Activated CD4-positive, alpha-beta memory T cell treated with anti-CD3 and anti-CD28 coated beads for 36 hours (primary cell): ENCODE measurements at places on chromosomes 16 and 17.

DNA sequence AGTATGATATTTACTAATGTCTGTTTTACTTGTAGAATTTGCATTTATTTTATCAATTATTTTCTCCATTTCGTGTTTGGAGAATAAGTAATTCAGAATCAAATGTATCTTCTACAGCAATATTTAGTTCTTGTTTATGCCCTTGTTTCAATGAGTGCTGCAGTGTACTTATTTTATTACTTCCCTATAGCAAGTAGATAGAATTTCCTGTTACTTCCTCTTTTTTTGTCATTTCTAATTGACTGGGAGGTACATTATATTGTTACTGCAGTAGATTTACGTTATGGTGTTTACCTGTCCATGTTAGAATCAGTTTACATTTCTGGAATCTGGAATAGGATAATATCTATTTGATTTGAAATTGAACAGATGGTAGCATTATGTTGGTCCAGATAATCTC lies 71.2 kb downstream of the OMG start:
- no peak overlapping the region for H3K27ac ChIP-seq
- H3K4me1 ChIP-seq = peaks cover 2% of the 10 kb centered on the region
- no peaks in the 10 kb centered on the region for H3K27me3 ChIP-seq
- DNase-seq = no peak
- H3K4me3 ChIP-seq = no peak overlapping the region

- no peak overlapping the region for H3K4me3 ChIP-seq
- no peaks in the 10 kb centered on the region for H3K27me3 ChIP-seq
- no peak overlapping the region for H3K27ac ChIP-seq
- peaks cover 2% of the 10 kb centered on the region for H3K36me3 ChIP-seq
Measured at GRCh38 chr17:2111691-2112090, 56.8 kb downstream of the HIC1 start.

DNA sequence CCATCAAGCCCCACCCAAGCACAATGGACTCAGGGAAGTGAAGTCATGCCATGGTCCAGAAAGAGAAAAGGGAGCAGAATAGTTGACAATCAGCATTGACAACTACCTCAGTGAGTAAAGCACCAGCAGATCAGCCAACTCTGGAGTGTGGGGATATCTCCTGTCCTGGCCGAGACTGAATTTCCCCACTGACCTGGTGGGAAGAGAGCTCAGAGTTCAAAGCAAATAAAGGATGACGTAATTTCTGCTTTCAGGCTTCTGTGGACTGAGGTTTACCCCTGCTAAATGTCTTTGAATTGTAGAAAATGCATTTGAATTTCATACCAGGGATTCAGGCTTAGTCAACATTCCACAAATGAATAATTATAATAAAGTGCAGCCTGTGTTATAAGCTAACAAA lies 152.9 kb downstream of the CBLN1 start:
- H3K27me3 ChIP-seq = no peaks in the 10 kb centered on the region
- H3K27ac ChIP-seq = no peak overlapping the region
- H3K36me3 ChIP-seq = no peaks in the 10 kb centered on the region
- H3K4me3 ChIP-seq = no peak overlapping the region
- no peaks in the 10 kb centered on the region for H3K4me1 ChIP-seq

DNA sequence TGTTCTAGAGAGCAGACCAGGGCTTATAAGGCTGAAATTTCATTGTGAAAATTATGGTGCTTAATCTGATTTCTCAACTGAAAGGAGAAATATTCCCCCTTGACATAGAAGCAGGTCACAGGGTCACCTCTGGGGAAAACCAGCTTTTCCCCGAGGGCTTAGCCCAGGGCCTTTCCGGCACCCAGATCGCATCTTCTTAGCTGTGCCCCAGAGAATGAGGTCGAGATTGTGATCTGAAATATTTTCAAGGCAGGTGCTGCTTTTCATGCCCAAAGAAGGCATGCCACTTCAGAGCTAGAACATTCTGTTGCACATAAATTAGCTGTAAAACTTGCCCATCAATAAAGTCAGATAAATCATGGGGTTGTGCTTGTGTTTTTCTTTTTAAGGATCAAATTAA lies 25.4 kb upstream of the ARHGAP17 start:
- no peaks in the 10 kb centered on the region for H3K36me3 ChIP-seq
- no peak for DNase-seq
- H3K4me1 ChIP-seq = no peaks in the 10 kb centered on the region
- no peaks in the 10 kb centered on the region for H3K27me3 ChIP-seq
- H3K4me3 ChIP-seq = no peak overlapping the region

GRCh38 chr17:40025991-40026815 lies 11.0 kb downstream of the CSF3 start:
- peaks cover 41% of the 10 kb centered on the region for H3K36me3 ChIP-seq
- H3K4me3 ChIP-seq = no peak overlapping the region
- H3K4me1 ChIP-seq = peaks cover 21% of the 10 kb centered on the region
- no peak overlapping the region for H3K27ac ChIP-seq
- H3K27me3 ChIP-seq = no peaks in the 10 kb centered on the region
- DNase-seq = peak; percentile 53

DNA sequence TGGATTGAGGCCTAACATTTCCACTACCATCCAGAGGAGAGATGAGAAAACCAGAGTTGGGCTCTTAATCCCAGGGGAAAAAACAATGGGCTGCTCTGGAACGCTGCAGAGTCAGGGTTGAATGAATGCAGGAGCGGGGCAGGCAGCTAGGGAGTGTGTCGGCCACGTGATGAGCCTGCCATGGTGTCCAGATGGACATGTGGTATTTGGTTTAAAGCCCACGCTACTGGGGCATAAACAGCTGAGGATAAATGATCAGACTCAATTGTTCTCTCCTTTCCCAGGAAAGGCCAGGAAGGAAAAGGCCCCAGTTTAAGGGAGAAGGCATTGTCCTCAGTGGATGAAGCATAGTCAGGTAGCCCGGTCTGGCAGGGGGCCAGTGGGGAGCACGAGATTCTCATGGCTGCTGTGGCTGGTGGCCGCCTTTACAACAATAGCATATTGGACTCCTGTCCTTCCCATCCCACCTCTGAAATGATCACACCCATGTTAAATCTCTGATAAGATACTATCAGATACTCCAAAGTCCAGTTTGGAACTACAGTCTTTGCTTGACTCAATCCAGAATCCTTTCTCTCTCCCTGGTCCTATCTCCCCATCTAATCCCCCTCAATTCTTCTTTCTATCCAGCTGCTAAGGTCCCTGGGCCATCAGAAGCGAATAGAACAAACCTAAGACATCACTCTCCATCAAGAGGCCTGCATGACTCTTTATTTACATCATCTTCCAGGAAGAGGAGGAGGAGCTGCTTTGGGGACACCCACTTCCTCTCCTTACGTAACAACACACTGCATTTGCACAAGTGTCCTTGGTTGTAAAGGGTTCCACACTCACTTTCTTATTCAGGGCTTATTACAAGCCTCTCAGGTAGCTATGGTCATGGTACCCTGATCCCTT lies 20.4 kb downstream of the CA4 start:
- H3K36me3 ChIP-seq = no peaks in the 10 kb centered on the region
- H3K4me3 ChIP-seq = no peak overlapping the region
- peak; percentile 42 for DNase-seq
- H3K27ac ChIP-seq = peak overlapping the region; percentile 55
- no peaks in the 10 kb centered on the region for H3K27me3 ChIP-seq
- H3K4me1 ChIP-seq = peaks cover 29% of the 10 kb centered on the region

DNA sequence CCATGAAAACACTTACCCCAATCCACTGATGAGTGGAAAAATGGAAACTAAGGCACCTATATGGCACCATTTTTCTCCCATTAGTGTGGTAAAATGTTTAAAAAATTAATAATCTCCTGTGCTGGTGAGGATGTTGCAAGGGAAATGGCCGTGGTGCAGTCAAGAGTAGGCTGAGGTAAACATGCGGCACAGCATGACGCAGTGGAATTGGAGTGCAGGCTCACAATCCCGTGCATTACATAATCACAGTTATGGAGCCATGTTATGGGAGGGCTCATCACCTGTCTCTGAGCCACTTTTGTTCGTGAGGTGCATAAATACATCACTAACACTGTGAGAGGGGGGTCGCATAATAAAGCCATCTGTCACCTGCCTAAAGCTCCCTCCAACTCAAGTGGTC lies 164.4 kb upstream of the XYLT1 start:
- no peak overlapping the region for H3K27ac ChIP-seq
- no peak for DNase-seq
- H3K4me1 ChIP-seq = no peaks in the 10 kb centered on the region
- H3K27me3 ChIP-seq = peaks cover 9% of the 10 kb centered on the region
- peaks cover 2% of the 10 kb centered on the region for H3K36me3 ChIP-seq

- DNase-seq = no peak
- peaks cover 9% of the 10 kb centered on the region for H3K27me3 ChIP-seq
- H3K27ac ChIP-seq = no peak overlapping the region
- H3K36me3 ChIP-seq = no peaks in the 10 kb centered on the region
- no peaks in the 10 kb centered on the region for H3K4me1 ChIP-seq
Measured at GRCh38 chr16:77993111-77993985, 29.0 kb upstream of the CLEC3A start.

DNA sequence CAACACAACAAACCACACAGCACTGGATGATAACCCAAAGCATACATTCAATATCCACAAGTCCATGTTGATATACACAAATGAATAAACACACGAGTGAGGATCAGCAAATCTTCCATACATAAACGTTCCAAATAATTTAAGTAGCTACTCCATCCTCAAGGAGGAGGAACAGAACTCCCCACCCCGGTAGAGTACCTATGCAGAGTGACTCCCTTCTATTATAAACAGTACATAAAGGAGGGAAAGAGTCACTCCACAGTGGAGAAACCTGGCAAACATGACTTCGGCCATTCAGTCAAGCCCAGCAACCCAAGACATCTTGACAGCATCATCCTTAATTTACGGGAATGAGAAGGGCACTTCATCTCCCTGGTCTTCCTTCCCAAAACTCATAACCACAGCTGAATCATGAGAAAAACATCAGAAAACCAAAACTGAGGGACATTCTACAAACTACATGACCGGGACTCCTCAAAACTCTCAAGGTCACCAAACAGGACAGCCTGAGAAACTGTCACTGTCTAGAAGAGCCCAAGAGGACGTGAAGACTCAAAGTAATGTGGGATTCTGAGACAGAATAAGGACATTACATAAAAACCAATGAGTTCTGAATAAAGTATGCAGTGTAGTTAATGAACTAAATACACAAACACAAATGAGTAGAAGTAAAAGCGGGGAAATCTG lies 5.6 kb downstream of the USP22 start:
- H3K27me3 ChIP-seq = no peaks in the 10 kb centered on the region
- H3K4me1 ChIP-seq = peaks cover 65% of the 10 kb centered on the region
- H3K27ac ChIP-seq = peak overlapping the region; percentile 26
- peaks cover 15% of the 10 kb centered on the region for H3K36me3 ChIP-seq
- H3K4me3 ChIP-seq = no peak overlapping the region

- no peak for DNase-seq
- H3K36me3 ChIP-seq = no peaks in the 10 kb centered on the region
- no peak overlapping the region for H3K4me3 ChIP-seq
- H3K4me1 ChIP-seq = no peaks in the 10 kb centered on the region
- peaks cover 17% of the 10 kb centered on the region for H3K27me3 ChIP-seq
- H3K27ac ChIP-seq = no peak overlapping the region
Measured at GRCh38 chr17:33924104-33924503, 331.0 kb upstream of the CCL2 start.

GRCh38 chr17:73594598-73594997 lies 49.6 kb downstream of the SDK2 start:
- no peaks in the 10 kb centered on the region for H3K27me3 ChIP-seq
- peaks cover 41% of the 10 kb centered on the region for H3K4me1 ChIP-seq
- no peaks in the 10 kb centered on the region for H3K36me3 ChIP-seq
- H3K4me3 ChIP-seq = no peak overlapping the region

- no peaks in the 10 kb centered on the region for H3K36me3 ChIP-seq
- H3K27me3 ChIP-seq = no peaks in the 10 kb centered on the region
- no peak for DNase-seq
Measured at GRCh38 chr16:56311208-56312027, 113.9 kb downstream of the AMFR start.

- no peak overlapping the region for H3K4me3 ChIP-seq
- peak; percentile 25 for DNase-seq
- peaks cover 26% of the 10 kb centered on the region for H3K36me3 ChIP-seq
- peak overlapping the region; percentile 23 for H3K27ac ChIP-seq
Measured at GRCh38 chr16:87826798-87827587, 42.3 kb downstream of the SLC7A5 start.

DNA sequence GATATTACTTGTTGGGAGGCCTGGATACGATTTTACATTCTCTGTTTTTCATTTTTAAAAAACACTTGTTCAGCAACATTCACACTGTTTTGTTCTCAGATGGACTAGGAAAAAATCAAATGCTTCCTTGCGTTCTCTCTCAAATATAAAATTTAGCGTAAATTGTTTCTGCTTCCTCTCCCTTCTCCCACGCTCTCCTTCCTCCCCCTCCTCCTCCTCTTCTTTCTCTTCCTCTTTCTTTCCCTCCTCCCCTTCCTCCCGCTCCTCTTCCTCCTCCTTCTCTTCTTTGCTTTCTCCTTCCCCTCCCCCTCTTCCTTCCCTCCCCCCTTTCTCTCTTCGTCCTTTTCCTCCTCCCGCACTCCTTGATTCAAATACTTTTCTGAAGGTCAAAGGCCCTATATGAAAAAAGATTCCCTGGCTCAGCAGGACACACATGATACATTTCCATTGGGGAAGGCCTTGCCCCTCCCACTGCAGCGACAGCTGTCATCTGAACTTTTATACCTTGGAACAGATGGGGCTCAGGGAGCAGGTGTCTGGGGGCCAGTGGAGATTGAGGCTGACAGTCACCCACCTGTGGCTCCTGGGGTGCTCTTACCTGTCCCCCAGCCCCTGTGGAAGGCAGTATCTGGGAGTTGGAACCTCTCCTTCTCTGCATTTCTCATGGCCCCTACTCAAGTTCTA lies 99.4 kb upstream of the SDK2 start:
- no peak for DNase-seq
- no peak overlapping the region for H3K27ac ChIP-seq
- H3K4me1 ChIP-seq = peaks cover 9% of the 10 kb centered on the region
- no peaks in the 10 kb centered on the region for H3K36me3 ChIP-seq
- H3K27me3 ChIP-seq = no peaks in the 10 kb centered on the region

DNA sequence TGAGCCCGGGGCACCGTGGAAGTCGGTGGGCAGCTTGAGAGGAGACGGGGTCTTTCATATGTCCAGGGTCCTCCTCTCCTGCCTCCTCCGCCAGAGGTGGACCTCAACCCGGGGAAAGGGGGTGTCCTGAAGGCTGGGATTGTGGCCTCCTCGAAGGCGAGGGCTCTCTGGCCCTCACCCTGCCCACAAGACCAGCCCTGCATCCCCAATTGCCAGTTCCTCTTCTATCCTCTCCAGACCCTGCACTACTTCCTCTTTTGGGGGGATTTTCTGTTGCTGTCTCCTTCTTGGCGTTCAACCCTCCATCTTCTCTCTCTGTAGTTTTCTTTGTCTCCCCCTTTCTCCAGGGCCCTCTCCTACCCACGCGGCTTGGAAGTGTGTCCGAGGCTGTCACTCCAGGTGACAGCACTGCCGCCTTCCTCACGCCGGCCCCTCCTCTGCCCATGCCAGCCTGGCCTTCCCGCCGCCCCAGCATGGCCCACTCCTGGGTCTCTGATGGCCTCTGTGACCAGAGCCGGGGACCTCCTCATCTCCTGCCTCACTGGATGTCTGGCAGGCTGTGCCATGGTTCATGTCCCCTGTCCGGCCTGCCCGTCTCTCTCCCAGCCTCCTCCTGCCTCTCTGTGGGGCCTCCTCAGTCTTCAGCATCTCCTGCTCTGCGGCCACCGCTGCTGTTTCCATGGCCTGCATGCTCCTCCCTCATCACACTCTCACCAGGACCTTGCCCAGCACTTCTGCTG lies 2.4 kb upstream of the ITGAX start:
- peaks cover 38% of the 10 kb centered on the region for H3K4me1 ChIP-seq
- DNase-seq = no peak
- peaks cover 2% of the 10 kb centered on the region for H3K36me3 ChIP-seq
- peak overlapping the region; percentile 87 for H3K27ac ChIP-seq
- H3K27me3 ChIP-seq = peaks cover 12% of the 10 kb centered on the region
- no peak overlapping the region for H3K4me3 ChIP-seq

- no peaks in the 10 kb centered on the region for H3K36me3 ChIP-seq
- H3K4me1 ChIP-seq = peaks cover 80% of the 10 kb centered on the region
- peak overlapping the region; percentile 49 for H3K4me3 ChIP-seq
- peak; percentile 33 for DNase-seq
- no peaks in the 10 kb centered on the region for H3K27me3 ChIP-seq
- peak overlapping the region; percentile 91 for H3K27ac ChIP-seq
Measured at GRCh38 chr17:35214192-35214591, 20.0 kb upstream of the SLC35G3 start.
